ENCODE measurements at places on chromosomes 16 and 17.

DNA sequence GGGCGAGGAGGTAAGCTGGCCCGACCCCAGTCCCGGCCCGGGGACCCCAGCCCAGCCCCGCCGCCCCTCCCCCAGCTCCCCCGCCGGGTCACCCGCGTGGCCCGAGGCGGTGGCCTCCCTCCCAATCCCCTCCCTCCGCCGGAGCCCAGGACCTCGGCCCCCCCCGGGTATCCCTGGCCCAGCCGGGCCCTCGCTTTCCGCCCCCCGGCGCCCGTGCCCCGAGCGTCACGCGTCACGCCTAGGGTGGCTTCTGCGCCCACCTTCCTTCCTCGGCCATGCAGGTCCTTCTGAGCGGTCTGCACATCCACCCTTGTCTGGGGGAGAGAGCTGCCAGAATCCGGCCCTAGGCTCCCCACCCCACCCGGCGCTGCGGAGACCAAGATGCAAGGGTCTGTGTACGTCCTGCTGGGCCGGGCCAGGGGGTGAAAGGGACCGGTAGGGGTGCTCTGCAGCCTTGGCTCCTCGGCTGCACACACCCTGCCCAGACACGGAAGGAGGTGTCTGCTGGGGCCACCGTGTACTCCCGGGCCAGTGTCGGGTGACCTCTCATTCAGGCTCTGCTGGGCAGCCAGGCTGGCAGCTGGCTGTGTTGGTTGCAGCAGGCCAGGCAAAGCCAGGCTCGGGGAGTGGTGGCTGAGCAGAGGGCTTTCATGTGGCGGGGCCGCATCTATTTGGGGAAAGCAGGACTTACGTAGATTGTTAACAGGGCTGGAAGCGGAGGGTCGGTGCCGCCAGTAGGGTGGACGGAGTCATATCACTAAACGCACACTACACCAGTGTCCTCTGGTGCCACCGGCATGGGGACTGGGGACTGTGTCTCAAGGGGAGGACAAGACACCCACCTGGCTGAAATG is 754 bp downstream of the RAB11FIP4 start:
- DNase-seq, result no peak

GRCh38 chr17:10280068-10280467 is 81.7 kb upstream of the GAS7 start:
- DNase-seq, result no peak

DNA sequence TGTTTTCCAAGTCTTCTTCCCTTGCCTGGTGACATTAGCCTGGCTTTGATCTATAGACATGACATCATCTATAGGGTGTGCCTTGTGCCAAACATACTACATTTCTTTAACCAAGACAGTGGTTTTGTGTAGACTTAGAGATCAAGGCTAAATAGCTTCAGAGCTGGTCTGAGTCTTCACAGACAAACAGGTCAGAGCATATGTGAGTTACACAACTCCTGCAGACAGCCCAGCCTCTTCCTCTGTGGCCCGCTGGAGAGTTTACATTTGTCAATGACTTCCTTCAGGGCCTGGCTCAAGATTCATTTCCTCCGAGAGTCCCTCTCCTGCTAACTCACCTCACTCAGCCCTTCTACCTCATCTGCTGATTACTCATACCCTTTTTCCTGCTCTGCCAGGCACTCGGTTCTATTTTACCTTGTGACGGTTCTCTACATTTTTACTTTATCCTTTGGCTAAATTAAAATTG is 73.1 kb upstream of the TANC2 start:
- no peak for DNase-seq

DNA sequence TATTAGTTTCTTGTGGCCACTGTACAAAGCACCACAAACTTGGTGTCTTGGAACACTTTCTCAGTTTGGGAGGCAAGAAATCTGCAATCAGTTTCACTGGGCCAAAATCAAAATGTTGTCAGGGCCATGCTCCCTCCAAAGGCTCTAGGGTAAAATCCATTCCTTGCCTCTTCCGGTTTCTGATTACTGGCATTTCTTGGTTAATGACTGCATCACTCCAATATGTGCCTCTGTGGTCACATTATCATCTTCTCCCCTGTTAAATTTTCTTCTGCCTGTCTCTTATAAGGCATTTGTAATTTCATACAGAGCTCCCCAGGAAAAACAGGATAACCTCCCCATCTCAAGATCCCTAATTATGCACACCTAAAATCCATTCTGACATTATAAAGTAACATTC is 34.8 kb downstream of the ZNF287 start:
- no peak for DNase-seq

DNA sequence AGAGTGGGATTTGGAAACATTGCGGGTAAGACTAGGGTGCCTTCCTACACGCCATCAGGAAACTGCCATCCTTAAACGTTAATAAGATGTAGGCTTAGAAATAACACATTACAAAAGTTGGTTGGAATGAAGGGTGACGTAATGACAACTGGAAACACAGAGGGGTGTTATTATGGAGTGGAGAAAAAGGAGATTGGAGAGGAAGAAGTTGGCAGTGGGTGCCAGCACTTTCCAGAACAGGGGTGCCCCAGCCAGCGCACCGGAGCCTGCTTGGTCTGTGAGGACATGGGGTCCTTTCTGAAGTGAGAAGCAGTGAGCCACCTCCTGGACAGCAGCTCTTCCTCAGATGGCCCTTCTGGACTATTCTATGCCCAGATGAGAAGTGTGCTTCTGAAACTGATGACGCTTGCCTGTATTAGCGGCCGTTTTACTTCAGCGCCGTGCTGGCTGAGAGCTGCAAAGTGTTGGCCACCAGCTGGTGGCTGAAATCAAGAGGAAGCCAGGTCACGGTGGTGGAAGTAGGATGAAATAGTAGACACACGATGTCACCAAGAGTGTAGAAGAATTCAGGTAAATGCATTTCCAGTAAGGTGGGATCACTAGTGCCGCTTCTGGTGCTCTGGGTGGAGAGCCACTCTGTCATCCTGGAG is 244.8 kb downstream of the NTN1 start:
- DNase-seq, result no peak

GRCh38 chr17:27180322-27180721 is 113.6 kb upstream of the WSB1 start:
- DNase-seq, result no peak

DNA sequence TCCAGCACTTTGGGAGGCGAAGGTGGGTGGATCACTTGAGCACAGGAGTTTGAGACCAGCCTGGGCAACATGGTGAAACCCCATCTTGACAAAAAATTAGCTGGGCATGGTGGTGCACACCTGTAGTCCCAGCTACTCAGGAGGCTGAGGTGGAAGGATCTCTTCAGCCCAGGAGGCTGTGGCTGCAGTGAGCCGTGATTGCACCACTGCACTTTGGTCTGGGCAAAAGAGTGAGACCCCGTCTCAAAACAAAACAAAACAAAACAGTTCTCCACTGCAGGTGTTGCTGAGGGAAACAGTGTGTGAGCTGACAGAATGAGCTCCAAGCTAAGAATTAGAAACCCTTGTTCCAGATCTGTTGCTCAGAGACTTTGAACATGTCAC is 35.2 kb upstream of the TBX2 start:
- no peak for DNase-seq

DNA sequence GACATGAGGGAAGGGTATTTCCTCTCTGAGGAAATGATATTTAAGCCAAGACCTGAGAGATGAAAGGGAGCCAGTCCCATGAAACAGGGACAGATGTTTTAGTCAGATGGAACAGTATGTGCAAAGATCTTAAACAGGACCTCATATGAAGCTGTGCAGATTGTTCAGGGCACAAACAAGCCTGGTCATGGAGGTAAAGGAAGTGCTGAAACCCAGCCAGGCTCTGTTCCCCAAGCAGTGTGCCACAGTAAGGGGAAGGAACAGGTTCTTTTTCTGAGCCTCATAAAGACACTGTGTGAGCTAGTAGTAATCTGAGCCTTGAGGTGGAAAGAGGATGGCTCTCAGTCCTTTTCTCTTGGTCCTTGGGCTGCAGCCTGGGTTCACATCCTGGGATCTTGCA is 159.9 kb downstream of the ANKFN1 start:
- DNase-seq, result no peak

DNA sequence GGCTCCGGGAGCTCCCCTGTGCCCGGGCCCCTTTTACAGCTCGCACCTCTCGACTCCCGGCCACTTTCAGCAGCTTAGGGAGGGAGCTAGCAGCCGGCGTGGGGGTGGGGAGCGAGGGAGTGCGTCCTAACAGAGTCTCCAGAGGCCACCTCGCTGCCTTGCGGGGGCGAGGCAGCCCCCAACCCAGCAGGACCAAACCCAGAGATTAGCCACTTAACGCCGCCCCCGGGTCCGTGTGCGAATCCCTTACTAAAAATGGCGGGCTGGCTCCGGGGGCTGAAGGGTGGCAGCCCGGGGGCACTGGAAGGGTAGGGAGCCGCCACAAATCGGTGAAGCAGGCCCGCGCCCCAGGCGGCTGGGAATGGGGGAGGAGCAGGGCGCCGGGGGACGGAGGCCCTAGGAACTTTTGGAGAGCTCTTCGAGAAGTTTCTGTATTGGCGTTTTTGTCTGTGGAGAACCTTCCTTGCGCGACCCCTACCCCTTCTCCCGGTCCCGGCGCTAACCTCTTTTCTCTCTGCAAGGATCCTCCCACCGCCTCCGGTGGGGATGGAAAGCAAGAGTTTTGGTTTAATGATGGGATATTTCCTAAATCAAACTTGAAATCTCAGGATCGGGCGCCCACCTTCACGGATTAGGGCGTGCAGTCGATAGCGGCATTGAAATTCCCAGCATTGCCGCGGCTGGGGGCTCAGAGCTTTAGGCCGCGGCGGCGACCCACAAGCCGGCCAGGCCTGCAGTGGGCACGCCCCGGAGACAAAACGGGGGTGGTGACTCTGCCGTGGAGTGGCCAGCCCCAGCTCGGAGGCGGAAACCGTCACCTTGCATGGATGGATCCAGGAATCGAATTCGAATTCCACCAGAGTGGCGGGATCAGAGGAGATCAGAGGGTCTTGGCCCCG is 793 bp upstream of the IRX3 start:
- no peak for DNase-seq

DNA sequence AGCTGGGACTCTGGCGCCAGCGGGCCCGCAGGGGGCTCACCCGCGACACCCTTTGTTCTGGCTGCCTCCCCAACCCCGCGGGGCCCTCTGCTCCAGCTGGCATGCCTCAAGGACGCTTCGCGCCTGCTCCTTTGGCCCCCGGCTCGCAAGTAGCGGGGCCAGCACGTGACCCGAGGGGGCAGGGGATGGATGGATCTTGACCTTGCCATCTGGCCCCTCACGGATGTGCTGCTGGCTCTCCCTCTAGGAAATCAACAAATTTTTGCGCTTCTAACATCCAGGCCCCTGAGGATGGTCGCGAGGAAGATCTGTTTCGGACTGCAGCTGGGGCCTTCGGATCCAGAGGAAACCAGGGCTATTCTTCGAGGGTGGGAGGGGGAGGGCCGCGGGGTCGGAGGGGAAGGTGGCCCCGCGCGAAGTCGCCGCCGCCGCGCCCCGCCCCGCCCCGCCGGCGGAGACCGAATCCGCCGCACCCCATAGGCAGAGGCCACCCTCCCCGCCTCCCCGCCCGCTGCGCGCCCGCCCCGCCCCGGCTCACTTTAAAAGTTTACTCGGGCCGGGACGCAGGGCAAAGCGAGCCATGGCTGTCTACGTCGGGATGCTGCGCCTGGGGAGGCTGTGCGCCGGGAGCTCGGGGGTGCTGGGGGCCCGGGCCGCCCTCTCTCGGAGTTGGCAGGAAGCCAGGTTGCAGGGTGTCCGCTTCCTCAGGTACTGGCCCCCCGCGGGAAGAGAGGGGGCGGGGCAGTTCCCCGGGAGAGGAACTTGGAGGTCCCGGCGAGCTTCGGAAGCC is at the start of gene ACSF2:
TSS of gene ACSF2 (plus strand) at position 537 of the 790 bp plus-strand sequence. CDS start at position 581, 44 bp downstream.
- peak; percentile 16 for DNase-seq

GRCh38 chr17:39487946-39488345 is 26.7 kb downstream of the CDK12 start:
- DNase-seq, result no peak

DNA sequence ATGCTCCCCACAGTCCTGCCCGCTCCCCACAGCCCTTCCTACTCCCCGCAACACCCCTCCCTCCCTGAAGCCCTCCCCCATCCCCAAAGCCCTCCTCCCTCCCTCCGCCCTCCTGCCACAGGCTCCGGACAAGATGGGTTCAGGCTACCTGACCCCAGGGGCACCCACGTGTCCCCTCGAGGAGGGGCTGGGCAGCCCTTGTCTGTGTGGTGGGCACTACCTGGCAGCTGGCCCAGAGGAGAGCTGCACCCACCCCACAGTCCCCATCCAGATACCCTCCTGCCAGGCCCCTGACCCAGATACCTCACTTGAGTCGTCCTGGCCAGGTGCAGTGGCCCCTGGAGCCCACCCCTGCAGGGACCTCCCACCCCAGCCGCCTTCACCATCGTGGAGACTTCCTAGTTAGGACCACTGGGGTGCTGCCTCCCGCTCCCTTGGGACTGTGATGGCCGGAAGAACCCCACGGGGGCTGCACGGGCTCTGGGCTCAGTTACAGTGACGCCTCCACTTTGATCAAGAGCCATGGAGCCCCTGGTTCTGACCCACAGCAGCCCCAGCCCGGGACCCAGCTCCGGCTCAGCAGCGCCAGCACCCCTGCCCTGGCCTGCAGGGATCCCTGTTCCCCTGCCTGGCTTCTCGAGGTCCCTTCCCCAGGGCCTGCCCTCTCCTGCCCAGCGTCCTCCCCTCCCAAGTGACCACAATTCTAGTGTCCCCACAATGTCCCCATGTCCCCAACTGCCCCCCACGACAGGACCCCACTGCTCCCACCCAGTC is 806 bp downstream of the PERCC1 start:
- no peak for DNase-seq

GRCh38 chr17:67769231-67769630 is 51.5 kb downstream of the NOL11 start:
- no peak for DNase-seq

DNA sequence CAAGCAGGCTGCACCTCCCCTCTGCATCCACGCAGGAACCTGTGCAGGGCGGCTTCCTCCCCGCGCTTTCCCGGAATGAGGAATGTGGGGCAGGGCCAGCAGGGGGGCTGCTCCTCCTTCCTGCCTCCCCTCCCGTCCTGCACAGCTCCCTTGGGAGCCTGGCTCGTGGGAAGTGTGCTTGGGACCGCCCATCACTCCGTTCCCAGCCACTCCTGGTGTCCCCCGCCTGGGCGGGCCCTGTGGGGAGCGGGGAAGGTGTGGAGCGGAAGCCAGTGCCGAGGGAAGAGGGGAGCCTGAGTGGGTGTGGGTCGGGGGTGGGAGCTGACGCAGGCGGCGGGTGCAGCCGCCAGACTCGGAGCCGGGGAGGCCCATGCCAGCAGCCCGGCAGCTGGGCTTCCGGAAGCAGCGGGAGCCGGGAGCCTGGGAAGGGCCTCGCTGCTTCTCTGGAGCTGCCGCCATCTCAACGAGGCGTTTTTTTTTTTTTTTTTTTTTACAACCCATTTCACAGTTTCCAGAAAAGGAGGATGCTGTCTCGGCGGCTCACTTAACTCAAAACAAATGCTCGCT is 24.1 kb downstream of the BAHCC1 start:
- DNase-seq, result no peak

All from GOT3 (cell line).